Stimulated activated CD8-positive, alpha-beta memory T cell treated with anti-CD3 and anti-CD28 coated beads, Interleukin-4, amount 100 ng/mL, for 1 hour (primary cell): ENCODE measurements at places on chromosomes 5 and 9.

- no peak for DNase-seq
Measured at GRCh38 chr9:27460226-27461023, 63.7 kb upstream of the IFNK start.

DNA sequence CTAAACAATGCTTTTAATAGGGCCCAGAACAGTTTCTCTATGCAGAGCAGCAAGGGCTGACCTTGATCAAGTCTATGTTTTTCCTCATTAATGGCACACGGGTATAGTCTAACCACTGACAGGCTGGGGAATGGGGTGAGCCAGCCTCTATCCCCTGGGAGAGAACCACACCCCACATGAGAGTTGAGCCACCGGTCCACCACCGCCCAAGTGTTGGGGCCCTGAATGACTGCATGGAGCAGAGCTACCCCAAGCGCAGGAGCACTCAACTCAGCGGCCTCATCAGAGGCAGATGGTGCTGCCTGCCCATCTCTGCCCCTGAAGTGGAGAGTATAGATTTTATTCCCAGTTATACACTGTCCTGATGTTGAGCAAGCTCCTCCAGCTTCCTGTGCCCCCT, 247.9 kb upstream of the IRX1 start:
- no peak for DNase-seq

DNA sequence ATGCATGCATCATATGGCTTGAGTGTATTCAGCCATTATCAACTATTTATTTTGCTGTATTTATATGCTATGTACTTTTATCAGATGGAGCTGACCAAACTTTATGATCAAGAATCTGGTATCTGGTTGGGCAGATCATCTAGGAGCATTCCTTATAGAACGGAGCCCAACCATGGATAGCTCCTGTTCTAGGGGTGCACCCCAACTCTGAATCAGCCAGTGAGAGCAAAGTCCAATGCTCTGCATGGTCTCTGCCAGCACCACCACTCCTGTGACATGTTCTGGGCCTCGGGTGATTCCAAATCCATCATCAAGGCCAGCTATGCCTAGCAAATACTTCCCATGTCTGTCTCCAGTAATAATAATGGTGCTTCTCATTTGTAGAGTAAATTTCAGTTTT, 517.5 kb downstream of the AGTPBP1 start:
- DNase-seq = no peak

- no peak for DNase-seq
Measured at GRCh38 chr9:71690063-71690688, 78.1 kb downstream of the CEMIP2 start.

- DNase-seq = no peak
Measured at GRCh38 chr9:91038483-91039124, 237.0 kb downstream of the SYK start.
